Stimulated activated CD4-positive, alpha-beta T cell treated with anti-CD3 and anti-CD28 coated beads, Interleukin-4, amount 100 ng/mL, for 4 hours (primary cell): ENCODE measurements at places on chromosomes 4 and X.

DNA sequence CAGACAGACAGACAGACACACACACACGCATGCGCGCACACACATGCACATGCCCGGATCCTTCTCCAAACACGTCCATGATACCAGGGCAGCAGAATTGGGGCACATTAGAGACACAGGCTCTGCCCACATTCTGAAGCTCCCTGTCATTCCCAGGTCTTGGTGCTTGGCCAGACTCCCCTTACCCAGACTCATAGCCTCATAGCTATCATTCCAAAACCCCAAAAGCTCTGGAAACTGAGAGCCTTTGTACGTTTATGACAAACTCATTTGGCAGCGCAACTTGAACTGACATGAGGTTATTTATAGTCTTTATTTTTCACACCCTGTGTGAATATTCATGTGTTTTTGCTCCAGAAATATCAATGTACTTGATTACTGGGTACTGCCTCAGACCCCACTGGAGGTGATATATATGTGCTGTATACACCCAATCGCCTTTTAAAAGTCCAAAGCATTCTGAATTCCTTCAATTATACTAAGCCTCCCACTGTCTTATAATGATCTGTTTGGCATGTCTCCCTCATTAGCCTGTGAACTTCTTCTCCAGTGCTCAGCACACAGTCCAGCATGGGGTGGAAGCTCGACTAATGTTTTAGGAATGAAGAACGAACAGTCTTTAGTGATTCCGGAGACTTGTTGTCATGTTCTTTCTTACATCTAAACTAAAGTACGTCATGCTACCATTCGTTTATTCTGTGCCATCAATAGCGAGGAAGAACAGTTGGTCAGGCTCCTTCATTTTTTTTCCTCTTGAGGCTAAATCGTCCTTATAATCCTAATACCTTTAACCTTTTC, 45.0 kb downstream of the RTL9 start:
- no peak for DNase-seq

GRCh38 chrX:153003981-153004380, 10.1 kb upstream of the PNMA5 start:
- DNase-seq, result no peak

GRCh38 chr4:88178626-88179231, 20.3 kb upstream of the ABCG2 start:
- no peak for DNase-seq

DNA sequence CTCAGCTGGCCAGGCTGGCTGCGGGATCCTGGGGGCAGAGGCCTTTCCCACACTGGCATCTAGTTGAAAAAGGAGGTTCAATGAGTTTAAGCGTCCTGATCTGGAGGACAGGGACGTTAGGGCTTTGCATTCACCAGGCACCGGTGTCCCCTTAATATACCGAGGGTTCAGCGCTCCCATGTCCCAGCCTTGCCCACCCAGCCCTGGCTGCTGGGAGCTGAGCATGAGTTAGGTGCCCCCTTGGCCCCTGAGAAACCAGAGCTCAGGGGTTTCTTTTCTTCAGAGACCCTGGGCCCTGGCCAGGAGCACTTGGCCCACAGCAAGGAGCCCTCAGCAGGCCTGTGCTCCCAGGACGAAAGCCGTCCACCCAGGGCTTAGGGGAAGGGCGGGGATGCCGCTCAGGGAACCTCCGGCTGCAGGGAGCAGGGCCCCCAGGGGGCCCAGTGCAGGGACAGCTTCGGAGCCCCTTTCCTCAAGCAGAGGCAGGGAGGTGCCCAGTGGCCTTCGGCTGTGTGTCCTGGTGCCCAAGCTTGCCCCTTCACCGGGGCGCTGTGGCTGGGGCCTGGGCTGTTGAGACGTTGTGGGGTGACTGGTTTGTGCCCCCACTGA, 20.9 kb upstream of the DUSP9 start:
- no peak for DNase-seq

DNA sequence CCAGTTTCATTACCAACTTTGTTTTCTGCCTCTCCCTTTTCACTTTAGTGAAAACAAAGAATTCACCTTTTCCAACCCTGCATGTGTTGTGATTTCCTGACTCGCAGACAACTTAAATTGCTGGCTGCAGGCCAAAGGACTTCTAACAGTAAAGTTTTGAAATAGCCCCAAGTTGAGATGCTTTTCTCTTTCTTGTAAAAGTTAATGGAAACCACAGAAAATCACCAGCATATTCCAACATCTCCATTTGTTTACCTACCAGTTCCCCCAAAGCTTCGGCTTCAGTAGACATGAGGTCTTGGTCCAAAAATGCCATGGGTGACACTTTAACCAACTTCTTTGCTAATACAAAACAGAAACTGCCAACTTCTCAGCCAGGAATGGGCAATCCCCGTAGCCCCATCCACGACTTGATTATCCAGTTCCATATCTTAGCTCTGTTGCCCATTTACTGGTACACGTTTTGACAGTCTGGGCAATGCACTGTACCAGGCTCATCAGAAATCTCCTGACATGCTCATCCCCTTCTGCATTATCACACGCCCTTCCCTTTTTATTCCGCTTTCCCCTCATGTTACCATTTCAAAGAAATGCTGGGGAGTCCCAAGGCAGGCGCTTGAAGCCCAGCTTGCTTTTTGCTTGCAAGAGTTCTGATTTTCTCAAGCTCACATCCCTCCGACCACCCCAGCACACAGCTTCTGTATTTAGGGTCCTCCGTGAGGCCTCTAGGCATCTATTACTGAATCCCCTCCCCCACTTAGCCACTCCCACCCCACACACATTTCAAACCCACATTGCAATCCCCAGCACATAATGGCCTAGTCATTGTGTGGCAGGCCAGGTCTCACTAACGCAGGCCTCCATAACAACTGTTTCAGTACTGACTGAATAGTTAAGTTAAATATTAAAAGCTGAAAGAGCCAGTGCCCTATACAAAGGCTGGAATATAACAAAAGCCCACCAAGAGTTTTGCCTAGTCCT, 137.9 kb upstream of the S100G start:
- no peak for DNase-seq

DNA sequence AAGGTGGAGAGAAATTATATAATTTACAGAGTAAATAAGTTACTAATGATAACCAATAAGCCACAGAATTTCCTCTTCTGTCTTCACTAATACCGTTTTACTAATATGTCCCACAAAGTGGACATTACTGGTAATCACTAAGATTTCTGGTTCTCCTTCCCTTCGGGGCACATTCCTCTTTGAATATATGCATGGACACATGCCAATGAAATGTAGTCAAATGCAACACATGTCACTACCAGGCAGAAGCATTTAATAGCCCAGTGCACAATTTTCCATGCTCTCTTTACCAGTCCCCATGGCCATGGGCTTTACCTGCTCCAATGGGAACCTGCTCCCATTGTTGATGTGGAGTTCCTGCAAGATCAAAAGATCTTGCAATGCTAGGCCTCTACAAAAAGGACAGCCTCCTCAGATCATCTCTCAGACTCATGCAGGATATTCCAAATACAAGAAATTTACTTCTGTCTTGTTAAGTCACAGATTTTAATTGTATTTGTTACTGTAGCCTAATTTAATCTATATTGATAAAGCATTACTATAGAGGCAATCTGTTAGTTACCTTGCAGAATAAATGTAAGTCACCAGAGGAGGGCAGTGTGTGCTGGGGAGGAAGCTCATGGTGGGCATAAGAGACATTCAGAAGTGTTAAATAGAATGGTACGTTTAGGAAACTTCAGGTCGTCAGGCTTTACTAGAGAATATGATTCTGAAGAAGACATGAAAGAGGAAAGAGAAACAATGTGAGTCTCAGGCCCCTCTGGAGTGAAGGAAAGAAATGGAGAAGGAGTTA, 37.1 kb upstream of the INPP4B start:
- no peak for DNase-seq

DNA sequence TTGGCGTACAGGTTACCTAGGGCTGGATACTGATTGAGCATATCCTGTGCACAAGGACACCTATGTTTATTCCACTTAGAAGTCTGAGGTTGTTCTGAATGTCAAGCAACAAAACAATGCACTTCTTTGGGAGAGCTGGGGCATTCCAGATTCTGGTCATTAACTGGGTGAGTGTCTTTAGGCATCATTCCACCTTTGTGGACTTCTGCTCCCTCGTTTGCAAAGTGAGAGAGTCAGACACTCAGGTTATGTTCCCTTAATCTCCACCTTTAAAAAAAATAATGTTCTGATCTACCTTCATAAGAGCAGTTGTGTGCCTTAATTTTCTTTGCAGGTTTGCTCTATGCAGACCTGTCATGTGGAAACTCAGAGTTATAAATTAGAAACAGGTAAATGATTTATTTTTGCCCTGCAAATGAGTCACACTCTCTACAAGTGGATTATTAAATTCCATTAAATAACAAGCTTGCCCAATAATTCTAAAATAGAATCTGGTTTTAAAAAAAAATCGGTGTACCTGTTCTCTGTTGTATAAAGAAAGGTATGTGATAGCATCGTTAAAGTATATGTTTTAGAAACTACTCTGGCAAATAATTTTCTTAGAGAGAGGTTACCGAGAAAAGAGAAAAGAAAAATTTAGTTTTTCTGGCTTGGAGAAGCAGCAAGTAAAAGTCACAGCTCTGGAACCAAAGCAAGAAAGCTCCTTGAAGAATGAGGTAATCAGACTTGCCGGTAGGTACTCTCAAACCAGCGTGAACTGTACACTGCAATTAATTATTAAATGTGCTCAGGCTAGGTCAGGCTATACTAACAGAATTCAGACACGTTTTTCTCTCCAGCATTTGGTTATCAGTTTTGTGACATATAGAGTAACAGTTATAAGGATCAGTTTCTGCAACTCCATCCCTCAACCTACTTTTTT, 93.2 kb downstream of the SORBS2 start:
- no peak for DNase-seq

DNA sequence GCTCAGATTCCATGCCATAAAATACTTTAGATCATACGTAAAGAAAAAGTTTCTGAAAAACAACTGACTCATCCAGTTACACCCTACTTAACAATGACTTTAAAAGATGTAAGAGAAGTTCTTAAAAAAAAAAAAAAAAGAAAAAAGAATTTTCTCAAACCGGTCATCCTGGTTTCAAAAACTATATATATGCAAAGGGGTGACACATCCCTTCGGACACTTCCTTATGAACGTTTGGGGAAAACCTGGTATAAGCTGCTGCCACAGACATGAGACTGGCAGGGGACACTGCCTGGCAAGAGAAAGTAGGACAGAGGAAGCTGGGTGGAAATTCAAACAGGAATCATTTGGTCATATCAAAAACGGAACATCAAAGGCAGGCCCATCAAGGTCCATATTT, 81.2 kb upstream of the PRSS48 start:
- no peak for DNase-seq

DNA sequence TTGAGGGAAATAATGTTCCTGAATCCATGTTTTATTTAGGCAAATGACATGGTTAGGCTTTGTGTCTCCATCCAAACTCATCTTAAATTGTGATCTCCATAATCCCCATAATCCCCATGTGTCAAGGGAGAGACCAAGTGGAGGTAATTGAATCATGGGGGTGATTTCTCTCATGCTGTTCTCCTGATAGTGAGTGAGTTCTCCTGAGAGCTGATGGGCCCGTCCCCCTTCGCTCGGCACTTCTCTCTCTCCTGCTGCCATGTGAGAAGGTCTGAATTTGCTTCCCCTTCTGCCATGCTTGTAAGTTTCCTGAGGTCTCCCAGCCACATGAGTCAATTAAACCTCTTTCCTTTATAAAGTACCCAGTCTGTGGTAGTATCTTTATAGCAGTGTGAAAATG, 563.0 kb upstream of the NR3C2 start:
- no peak for DNase-seq
